ENCODE measurements at places on chromosomes 5 and 9.
A peak's percentile ranks its signal among the peaks of the same experiment; 100 is the strongest.

DNA sequence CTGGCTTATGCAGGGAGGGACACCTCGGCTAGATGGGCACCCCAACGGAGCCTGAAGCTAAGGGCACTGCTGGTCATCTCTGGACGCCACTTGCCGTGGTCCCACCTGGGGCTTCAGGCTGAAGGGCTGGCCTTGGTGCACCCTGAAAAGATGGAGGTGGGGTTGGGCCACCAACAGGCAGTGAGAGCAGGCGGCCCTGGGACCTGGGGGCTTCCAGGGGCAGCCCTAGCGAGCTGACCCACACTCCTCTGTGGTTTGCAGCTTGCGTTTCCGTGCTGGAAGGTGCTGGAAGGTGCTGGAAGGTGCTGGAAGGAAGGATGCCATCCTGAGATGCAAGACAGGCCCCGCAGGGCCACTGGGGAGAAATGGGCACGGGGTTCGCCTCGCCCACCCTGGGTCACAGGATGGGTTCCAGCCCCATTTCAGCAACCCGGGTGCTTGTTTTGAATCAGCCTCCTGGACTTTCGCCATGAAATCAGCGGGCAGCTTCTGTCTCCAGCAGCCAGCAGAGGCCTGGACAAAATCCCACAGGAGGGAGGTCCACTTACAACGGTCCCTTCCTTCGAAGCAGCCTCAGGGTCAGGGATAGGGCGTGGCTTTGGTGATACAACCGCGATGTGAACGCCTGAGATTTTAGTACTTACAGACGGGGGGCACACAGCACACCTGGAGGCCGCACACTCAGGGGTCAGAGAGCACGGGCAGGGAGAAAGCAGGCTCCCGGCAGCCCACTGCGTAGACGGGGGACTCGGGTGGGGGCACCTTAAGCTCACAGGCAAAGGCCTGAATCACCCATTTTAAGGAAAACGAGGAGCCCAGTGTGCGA is 303.1 kb upstream of the IRX4 start:
- DNase-seq: no peak

DNA sequence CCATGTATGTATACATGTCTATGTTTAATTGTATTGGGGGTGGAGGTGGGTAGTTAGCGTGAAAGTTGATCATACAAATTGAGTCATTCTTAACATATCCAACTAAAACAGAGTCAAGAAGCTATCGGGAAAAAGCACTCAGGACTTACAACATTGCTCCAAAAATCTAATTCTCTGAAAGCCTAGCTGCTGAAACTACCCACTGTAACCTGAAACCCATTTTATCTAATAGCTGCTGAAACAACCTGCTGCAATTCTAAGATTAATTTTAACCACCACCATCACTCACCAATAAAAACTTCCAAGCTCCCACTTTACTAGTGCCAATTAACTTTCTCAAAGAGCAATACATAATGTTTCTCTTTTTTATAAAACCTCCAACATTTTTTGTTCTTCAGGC is 32.2 kb downstream of the KCNV2 start:
- DNase-seq: no peak

DNA sequence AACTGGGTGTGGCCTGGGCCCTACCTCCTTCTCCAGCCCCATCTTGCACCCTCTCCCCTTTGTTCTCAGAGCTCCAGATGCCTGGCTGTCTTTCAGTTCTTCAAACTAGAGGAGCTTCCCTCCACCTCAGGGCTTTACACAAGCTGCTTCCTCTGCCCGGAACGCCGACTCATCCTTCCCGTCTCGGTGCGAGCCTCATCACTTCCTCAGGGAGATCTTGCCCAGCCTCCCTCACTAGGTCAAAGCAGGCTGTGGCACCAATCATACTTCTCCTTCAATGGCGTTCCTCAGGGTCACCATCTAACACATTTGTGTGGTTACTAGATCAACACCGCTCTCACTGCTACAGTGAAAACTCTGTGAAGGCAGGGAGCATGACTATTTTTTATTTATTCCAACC is 56.2 kb upstream of the ZSWIM6 start:
- DNase-seq: peak; percentile 76

GRCh38 chr9:113593682-113594281 is 130.3 kb downstream of the RGS3 start:
- no peak for DNase-seq

DNA sequence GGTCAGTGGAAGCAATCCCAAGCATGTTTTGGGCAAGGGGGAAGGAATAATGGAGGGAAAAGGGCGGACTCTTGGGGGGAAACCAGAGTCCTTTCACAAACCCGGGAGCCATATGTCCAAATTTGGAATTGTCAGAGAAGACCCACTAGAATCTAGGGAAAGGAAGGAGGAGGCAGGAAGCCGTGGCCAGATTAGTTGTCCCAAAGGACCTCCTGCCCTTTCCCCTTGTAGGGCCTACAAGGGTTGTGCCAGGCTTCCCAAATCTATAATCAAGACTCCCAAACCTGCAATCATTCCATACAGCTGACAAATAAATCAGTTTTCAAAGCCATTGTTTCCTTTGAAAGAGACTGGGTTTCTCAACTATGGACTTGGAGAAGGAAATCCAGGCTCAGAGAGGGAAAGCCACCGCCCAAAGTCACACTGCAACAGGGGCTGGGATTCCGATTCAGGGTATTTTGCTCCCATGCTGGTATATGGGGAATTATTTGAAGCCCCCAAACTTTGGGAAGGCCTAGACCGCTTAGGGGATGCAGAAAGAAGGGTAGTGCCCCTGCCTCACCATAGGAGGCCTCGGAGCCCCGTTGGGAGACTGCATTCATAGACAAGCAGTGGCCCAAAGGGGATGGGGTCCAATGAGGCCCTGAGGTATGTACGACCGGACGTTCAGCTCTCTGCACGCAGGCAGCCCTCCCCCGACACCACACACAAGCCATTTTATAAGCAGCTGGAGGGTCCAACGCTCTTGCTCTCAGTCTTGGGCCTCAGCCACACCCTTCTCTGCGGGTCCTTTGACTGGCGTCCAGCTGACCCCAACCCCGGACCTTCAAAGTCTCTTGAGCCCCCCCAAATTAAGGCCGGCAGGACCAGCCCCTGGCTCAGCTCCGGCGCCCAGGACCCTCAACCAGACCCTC is 815 bp downstream of the ANXA6 start:
- DNase-seq: peak; percentile 26

DNA sequence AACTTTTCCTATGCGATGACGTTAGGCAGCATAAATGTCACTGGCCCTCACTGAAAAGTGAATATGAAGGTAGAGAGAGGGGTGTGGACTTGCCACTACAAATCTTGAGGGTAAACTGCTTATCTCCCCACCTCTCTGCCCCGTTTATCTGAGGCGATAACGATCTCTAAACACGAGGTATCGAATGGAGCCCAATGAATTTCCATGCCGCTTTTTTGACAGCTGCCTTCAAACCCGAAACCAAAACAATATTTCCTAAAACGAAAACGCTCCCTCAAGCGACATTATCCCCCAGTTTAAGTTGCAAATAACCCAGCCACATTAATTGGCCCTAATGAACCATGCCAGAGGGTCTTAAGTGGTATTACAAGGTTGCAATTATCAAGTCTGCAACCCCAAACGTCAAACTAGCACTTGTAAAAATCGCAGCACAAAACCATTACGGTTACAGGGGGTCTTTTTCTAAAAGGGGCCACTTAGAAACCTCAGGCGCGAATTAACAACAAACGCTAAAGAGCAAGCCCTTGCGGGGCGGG is 1.4 kb downstream of the NR3C1 start:
- DNase-seq: peak; percentile 64

DNA sequence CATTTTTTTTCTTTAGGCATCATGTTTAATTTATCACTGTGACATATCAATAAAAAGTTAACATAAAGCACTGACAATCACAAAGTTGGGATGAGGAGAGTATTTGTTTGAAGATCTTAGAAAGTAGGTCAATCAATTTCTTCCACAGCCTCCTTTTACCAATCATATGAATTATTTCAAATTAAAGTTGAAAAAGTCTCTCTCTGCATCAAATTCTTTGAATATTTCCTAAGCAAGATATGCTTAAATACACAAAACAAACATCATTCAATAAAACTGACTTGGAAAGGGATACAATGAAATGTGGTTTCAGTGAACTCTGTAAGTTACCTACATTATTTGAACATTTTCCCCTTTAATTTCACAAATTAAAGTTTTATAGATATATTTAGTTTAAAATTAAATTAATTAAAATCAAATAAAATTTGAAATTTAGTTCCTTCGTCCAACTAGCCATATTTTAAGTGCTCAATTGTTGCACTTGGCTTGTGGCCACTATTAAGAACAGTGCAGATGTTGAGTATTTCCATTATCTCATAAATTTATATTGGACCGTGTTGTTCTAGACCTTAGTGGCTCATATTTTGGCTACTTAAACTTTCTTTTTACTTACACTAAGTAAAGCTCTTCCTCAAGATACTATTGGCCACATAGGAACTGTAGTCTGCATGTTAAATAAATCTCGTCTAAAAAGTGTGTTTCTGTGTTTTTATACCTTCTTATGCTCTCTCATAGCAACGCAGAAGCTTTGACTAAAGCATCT is 949.7 kb upstream of the NUDT12 start:
- DNase-seq: no peak

DNA sequence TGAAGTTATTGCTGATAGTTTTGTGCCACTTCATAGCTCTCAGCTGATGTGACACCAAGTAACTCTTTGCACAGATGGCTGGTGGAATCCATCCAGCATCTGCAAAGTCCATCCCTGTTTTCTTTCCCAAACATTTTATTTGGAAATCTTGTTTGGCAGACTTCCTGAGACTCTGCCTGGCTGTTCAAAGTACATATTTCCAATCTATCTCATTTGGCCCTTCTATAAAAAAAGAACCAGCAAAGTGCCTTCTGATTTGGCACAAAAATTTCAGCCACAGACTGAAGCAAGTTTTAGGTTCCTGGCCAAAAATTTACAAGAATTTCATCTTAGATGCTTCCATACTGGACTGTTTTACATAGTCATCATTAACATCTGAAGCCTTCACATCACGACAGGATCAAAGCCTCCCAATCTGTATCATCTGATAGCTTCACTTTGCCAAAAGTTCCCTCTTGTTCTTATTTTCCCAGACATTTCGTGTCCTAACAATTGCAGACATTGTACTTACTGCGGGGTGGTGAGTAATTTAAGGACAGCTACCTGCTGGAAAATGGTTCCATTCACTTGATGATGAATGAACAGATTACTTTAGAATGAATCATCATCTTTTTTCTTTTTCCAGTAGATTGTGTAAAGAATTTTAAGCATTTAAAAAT is 377.3 kb downstream of the KIAA0825 start:
- no peak for DNase-seq

- DNase-seq: no peak
Observed at GRCh38 chr9:112051812-112052211, 123.3 kb downstream of the SUSD1 start.

DNA sequence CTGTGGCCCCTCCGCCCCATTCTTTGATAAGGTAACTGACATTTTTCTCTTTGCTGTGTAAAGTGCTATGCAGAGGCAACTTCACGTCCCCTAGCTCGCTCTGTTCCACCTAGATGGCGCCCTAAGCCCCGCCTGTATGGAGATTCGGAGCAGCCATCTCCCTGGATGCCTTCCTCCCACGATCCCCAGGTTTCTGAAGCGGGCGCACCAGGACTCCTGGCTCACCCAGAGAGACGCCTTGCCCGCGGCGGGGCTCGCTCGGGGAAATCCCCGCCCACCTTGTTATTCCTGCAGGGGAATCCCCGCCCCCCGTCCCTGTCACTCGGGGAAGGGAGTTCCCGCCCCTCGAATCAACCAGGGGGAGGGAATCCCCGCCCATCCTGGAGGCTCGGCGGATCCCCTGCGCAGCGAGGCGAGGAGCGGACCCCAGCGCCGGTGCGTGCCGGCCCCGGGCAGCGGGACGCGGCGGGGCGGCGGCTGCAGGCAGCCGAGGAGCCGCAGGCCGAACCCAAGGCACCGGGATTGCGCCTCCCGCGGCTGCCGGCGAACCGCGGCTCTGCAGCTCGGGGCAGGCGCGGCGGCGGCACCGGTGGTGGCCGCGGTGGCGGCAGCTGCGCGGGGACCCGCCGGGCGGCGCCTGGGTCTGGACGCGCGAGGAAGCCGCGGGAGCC is at the start of gene PDZD2:
Gene PDZD2 (plus strand): TSS at position 384 of the 671 bp plus-strand sequence.
- DNase-seq: peak; percentile 52

DNA sequence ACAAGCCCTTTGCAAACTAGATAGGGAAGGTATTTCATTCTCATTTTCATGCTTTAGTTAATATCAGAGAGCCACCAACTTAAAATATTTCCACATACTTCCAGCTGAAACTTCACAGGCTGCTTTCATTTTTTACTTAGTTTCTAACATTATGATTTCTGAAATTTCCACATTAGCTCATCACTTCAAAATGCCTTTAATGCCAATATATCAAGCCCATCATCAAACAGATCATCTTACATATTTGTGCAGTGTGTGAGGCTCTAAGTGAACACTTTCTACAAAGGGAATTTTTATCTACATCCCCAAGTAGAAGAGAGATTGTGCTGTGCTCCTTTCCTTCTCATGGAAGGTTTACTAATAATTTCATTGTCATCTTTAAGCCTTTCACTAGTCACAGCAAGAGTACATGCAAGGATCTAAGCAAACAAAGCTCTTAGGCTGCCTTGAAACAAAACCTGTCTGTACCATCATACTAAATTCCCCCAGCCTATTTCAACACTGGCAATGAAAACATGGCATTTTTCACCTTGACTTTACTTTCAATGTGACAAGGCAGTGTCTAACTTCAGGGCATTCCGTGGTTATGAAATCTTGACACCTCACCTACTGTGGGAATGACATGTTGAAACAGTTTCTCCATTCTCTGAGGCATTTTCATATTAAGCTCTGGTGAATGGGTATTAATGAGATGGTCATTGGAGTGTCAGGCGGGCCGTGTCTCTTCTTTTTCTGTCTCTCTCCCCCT is 45.4 kb downstream of the PPP2R2B start:
- DNase-seq: no peak

DNA sequence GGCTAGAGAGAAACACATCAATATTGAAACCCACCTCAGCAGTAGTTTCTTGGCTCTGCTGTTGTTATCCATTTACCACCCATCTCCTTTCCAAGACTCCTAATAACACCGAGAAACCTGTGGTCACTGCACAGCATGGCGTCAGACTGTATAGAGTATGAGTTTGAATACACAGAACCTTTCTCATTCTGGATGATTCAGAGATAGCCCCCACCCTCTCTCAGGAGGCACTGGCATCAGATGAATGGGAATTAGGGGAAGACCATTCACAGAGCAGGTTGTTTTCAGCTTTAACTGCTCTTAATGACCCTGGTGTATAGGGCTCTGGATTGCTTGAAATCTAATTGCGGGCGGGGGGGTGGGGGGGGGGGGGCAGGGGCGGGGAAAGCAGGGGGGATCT is 86.7 kb downstream of the GPR21 start:
- no peak for DNase-seq

- no peak for DNase-seq
Observed at GRCh38 chr5:77709993-77710685, 66.0 kb downstream of the TBCA start.

- DNase-seq: no peak
Observed at GRCh38 chr9:127278372-127278771, 13.8 kb downstream of the GARNL3 start.

- DNase-seq: no peak
Observed at GRCh38 chr5:173625261-173625660, 8.8 kb upstream of the BOD1 start.
